ENCODE measurements at places on chromosomes 1 and 21.
A peak's percentile ranks its signal among the peaks of the same experiment; 100 is the strongest.

GRCh38 chr1:153133267-153133666, 17.4 kb downstream of the SPRR2G start:
- DNase-seq, result no peak

DNA sequence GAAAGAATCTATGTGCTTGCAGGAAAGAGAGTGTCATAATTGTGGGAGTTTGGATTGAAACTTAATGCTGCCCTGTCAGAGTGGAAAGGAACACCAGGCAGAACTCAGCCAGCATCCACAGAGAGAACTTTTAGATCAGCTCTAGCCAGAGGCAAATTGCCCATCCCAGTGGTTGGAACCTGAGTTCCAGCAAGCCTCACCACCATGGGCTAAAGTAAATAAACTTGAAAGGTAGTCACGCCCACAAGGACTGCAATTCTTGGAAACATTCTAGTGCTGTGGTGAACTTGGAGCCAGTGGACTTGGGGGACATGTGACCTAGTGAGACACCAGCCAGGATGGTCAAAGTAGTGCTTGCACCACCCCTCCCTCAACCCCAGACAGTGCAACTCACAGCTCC, 571.6 kb downstream of the LRRIQ3 start:
- DNase-seq, result no peak

DNA sequence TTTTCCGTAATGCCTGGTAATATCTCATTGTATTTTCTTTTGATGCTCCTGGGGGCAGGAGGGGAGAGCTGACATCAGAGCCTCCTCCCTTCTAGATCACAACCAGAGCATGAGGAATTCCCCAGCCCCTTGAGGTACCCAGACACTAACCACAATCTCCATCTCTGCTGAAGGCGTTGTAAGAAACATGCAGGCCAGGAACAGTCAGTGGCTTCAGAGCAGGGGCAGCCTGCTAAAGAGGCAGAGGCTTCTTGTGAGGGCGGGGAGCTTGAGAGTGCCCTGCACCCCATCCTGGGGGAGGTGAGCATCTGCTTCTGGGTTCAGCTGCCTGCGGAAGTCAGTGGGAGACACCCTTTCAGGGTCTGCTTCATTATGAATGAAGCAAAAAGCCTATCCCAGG, 19.0 kb downstream of the MAPKAPK2 start:
- DNase-seq, result no peak

GRCh38 chr1:37602750-37603694, 7.3 kb upstream of the GNL2 start:
- DNase-seq, result peak; percentile 56

- peak; percentile 48 for DNase-seq
Measured at GRCh38 chr1:27489501-27489972, 430 bp downstream of the WASF2 start.

GRCh38 chr1:161162052-161162451, 2.8 kb downstream of the USP21 start:
- no peak for DNase-seq

GRCh38 chr1:100320311-100321099, 31.8 kb upstream of the CDC14A start:
- DNase-seq, result no peak

GRCh38 chr1:156503698-156504437, 3.3 kb upstream of the MEF2D start:
- DNase-seq, result no peak

DNA sequence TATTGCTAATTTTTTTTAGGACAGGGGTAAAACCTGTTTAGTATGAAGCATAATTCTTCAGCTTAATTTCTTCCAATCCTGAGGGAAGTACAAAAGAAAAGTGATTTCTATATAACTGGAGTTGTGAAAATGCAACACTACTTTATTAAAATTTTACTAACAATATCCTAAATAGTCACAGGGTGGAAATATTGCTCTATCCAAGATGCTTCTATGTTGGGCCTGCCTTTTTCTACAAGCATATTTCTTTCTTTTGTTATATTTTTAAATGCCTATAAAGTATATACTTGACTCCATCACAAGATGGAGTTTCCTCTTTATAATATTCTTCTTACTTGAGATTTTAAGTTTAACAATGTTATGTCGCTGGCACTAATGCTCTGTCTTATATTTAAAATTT, 37.9 kb downstream of the DTL start:
- DNase-seq, result no peak

DNA sequence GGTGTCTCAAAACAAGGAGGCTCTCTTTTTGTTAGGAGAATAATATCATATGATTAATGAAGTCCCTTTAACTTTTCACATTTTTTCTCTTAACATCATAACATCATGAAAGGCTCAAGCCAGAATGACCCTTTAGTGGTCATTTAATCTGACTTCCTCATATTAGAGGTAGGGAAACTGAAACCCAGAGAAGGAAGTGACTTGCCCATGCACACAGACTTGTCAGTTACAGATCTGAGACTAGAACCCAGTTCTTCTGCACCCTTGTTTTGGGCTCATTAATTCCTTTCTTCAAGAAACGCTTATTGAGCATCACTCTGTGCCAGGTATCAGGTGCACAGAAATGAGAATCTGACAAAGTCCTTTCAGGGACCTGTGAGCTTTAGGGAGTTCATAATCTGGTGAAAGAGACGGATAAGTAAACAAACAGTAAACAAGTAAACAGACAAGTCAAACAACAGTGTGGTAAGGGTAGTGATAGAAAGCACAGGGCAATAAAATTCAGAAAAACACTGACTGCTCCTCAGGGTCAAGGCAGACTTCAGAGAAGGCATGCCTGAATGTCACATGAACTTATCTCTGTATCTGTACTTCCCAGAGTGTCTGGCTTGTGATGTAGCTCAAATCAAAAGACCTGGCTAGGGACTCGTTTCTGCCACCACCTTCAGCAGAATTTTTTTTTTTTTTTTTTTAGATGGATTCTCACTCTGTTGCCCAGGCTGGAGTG, 38.3 kb upstream of the OSBPL9 start:
- no peak for DNase-seq

DNA sequence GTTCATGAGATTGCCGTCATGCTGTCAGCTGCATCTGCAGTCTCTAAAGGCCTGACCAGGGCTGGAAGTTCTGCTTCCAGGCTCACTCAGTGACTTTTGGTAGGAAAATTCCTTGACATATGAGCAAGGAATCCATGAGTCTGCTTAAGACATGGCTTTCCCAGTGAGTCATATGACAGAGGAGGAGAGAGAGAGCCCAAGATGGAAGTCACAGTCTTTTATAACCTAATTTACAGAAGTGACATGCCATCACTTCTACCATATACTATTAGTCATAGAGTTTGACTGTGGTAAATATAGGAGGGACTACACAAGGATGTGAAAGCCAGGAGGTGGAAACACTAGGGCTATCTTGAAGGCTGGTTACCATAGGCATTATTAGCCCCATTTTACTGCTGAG, 115.2 kb downstream of the ROR1 start:
- no peak for DNase-seq

DNA sequence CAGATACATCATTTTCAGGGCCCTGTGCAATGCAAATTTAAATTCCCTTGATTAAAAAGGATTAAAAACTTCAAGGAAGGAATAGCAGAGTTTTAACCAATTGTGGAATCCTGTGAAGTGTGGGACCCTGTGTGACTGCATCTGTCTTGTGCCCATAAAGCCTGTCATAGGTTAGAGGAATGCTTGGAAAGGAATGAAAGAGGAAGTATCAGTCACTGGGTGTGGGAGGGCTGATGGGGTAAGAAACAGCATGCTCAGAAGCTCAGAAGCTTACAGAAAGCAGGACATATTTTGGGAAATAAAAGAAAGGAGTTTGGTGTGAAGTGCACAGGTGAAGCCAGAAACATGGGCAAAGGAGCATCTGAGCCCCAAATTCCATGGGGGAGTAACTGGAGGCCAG, 150.8 kb upstream of the ETV3 start:
- no peak for DNase-seq

DNA sequence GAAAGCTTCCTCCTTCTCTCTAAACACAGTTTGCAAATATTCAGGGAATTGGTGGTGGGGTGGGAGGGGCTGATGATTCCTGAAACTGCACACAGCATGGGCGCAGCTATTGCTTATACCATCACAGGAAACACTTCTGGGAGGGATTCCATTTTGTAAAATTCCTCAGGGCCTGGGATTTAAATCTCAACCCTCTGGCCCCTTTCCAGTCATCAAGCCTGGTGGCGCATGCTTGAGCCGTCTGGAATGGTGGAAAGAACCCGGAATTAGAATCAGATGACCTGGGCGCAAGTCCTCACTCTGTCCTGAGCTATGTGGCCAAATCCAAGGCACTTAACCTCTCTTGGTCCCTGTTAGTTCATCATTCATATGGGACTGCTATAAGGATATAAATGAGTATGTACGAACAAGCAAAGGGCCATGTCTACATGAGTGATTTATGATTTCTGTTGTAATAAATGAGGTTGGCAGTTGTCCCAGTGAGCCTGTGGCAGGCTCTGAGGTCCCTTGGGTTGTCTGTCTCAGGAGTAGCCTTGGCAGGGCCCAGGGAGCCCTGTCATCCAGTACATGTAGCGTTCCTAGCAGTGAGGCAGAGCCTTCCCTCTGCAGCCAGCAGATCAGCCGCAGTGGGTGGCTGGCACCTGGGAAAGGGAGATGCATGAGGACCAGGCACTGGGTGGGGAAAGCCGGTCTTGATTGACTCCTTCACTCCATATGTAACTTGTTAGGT, 72.0 kb downstream of the MAN1C1 start:
- no peak for DNase-seq

DNA sequence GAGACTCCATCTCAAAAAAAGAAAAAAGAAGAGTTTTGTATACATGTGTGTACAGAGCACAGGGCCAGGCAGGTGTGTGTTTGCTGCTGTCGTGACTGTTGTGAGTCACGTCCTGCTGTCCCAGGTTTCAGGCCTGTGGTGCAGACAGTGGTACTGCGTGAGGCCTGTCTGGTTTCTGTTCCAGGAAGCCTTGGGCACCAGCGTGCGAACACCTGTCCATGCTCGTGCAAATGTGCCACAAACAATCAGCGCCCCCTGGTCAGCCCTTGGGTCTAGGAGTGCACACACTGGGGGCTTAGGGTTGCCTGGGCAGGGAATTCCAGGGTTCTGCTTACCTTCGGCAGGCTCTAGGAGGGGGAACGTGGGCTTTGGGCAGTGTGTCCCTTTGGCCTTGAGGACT, 16.9 kb downstream of the GPR157 start:
- DNase-seq, result no peak

GRCh38 chr1:43227143-43227764, 42.5 kb upstream of the TMEM125 start:
- DNase-seq, result peak; percentile 81

- no peak for DNase-seq
Measured at GRCh38 chr1:245054507-245055270, 100.1 kb upstream of the KIF26B start.

DNA sequence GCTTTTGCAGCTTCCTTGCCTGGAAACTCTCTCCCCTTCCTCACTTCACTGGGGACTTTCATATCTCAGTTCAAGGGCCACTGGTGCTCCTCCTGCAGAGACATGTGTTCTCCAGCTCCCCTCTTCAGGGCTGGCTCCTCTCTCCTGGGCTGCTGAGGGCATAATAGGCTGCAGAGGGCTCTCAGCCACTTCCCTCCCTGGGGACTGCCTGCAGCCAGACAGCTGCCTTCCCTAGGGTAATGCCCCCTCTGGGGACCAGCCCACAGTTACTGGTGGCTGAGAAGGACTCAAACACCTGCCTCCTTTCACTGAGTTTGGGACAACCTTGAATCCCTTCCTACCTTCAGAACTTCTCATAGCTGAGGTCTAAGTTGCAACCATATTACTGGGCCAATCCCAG, 104.8 kb upstream of the POU3F1 start:
- no peak for DNase-seq

GRCh38 chr1:18569811-18570545, 60.7 kb upstream of the PAX7 start:
- no peak for DNase-seq

- no peak for DNase-seq
Measured at GRCh38 chr1:5734414-5734813, 257.8 kb downstream of the NPHP4 start.

DNA sequence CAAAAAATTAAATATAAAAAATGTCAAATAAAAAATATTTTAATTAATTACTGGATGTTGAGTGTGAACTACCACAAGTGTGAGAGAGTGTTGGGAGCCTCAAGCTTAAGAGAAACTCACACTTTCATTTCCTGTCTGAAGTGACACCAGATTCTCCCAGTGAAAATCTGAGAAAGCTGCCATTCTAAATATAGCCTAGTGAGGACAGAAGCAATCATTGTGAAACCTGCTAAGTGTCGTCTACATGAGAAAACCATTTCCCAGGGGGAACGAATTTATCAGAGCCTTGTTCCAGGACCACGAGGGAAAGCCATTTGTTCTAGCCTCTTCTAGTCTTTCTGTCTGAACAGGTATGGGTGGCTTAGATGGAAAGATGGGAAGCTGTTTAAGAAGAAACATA, 329.3 kb upstream of the PRMT6 start:
- peak; percentile 63 for DNase-seq

DNA sequence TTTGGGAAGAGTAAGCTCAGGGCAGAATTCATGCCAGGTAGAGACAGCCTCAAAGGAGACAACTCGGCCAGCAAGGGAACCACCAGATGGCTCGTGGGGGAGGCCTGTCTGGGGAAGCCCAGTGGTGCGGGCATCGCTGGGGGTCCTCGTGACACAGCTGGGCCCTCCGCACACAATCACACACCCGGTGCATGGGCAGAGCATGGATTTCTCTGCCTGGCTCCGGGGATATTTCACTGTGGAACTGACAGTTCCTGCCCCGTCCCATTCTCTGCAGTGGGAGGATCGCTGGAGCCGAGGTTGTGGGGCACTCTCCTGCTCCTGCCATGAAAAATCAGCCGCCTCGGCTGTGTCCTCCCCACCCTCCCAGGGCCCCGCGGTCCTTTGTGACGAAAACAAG, 108.0 kb downstream of the CRYAA start:
- DNase-seq, result no peak

GRCh38 chr21:42411891-42412635, 8.4 kb downstream of the UBASH3A start:
- DNase-seq, result no peak

DNA sequence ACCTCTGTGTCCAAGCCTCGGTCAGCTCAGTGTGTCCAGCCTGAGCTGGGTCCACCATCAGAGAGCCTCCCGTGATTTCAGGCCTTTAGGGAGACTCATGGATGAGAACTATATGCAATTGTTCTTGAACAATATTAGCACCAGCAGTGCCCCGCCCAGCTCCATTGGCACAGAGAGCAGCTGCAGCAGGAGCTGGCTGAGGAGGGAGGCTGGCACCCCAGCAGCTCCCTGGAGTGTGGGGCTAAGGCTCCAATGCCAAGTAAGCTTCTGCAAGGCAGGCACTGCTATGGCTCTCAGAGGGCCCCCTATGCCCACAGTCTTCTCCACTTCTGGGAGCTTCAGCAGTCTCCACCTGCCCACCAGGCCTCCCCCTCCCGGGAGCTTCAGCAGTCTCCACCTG, 593.3 kb downstream of the MATN1 start:
- DNase-seq, result no peak

- no peak for DNase-seq
Measured at GRCh38 chr1:245488346-245489129, 333.8 kb downstream of the KIF26B start.

Data from cardiac muscle cell (in vitro differentiated cells and primary cell).